Progenitor cell of endocrine pancreas (in vitro differentiated cells): ENCODE measurements at places on chromosomes 3 and 15. TPM values are rescaled to one million over a fixed set of nuclear protein-coding genes. Genes with fewer than 3 reads are reported as not detected.

The THRB gene
- total RNA-seq: 19.7 and 28.4 TPM in 2 replicates

The SKOR1 gene
- 0.60 and 0.75 TPM in 2 replicates for total RNA-seq

The HERC2 gene
- total RNA-seq: 86.2 and 94.6 TPM in 2 replicates

The MYH15 gene
- 0.91 and 0.96 TPM in 2 replicates for total RNA-seq

The MYZAP gene
- total RNA-seq: 11.5 and 11.9 TPM in 2 replicates

The PARP9 gene
- 11.3 and 11.5 TPM in 2 replicates for total RNA-seq

The ITGA11 gene
- not detected in 2 replicates for total RNA-seq

The GOLGA8O gene
- 0.31 TPM in 1 of 2 replicates, not detected in the other for total RNA-seq

The WDR49 gene
- total RNA-seq: 0.43 and 0.91 TPM in 2 replicates

The TMF1 gene
- 30.1 and 34.2 TPM in 2 replicates for total RNA-seq

The RSL24D1 gene
- 69.1 and 72.3 TPM in 2 replicates for total RNA-seq

The LDHAL6B gene
- total RNA-seq: not detected in 2 replicates

The SLC27A2 gene
- 10.3 and 10.6 TPM in 2 replicates for total RNA-seq

The NGRN gene
- 110 and 121 TPM in 2 replicates for total RNA-seq

The MTFMT gene
- 14.0 and 19.4 TPM in 2 replicates for total RNA-seq

The MAP6D1 gene
- total RNA-seq: 1.9 and 2.4 TPM in 2 replicates

The ARL6 gene
- 10.9 and 11.4 TPM in 2 replicates for total RNA-seq

The ATP11B gene
- 119 and 127 TPM in 2 replicates for total RNA-seq

The RASGRP1 gene
- 1.5 and 1.7 TPM in 2 replicates for total RNA-seq

The PTX3 gene
- 0.34 and 0.40 TPM in 2 replicates for total RNA-seq

The KCNMB3 gene
- 3.4 and 4.4 TPM in 2 replicates for total RNA-seq

The GPR149 gene
- not detected in 2 replicates for total RNA-seq

The TLR9 gene
- not detected in 2 replicates for total RNA-seq

The PEX5L gene
- total RNA-seq: 1.0 and 1.9 TPM in 2 replicates

The SH3GL3 gene
- total RNA-seq: 1.1 and 1.2 TPM in 2 replicates

The PIF1 gene
- total RNA-seq: 18.9 and 19.6 TPM in 2 replicates

The TMCO5A gene
- total RNA-seq: not detected in 2 replicates

The PSTPIP1 gene
- total RNA-seq: not detected in 2 replicates

The IQCF2 gene
- not detected in 2 replicates for total RNA-seq

The PLSCR2 gene
- total RNA-seq: 0.44 TPM in 1 of 2 replicates, not detected in the other

The ABI3BP gene
- total RNA-seq: not detected in 2 replicates

The CX3CR1 gene
- not detected in 2 replicates for total RNA-seq
